ENCODE measurements at places on chromosomes 6 and 20.
A peak's percentile ranks its signal among the peaks of the same experiment; 100 is the strongest.

GRCh38 chr20:11008444-11009033, 334.7 kb upstream of the JAG1 start:
- no peak for DNase-seq

DNA sequence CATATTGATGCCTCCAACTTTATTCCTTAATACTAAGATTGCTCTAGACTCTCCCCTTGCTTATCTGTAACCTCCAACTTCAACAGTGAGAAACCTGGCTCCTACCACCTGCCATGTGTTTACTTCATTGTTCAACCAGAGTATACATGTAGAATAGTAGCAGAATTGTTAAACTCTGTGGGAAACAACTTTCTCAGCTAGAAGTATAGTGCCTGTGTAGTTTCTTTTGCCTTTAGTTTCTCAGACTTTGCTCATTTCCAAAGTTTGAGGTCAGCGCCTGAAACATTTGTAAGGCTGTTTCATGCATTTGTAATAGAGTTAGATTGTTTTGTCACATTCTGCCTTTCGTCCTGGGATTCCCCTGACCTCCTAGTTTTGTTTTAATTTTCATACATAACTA, 34.9 kb upstream of the HECA start:
- DNase-seq = no peak

GRCh38 chr6:143465546-143465945, 14.9 kb downstream of the PEX3 start:
- no peak for DNase-seq

GRCh38 chr6:34070315-34071135, 75.4 kb downstream of the GRM4 start:
- DNase-seq = no peak

DNA sequence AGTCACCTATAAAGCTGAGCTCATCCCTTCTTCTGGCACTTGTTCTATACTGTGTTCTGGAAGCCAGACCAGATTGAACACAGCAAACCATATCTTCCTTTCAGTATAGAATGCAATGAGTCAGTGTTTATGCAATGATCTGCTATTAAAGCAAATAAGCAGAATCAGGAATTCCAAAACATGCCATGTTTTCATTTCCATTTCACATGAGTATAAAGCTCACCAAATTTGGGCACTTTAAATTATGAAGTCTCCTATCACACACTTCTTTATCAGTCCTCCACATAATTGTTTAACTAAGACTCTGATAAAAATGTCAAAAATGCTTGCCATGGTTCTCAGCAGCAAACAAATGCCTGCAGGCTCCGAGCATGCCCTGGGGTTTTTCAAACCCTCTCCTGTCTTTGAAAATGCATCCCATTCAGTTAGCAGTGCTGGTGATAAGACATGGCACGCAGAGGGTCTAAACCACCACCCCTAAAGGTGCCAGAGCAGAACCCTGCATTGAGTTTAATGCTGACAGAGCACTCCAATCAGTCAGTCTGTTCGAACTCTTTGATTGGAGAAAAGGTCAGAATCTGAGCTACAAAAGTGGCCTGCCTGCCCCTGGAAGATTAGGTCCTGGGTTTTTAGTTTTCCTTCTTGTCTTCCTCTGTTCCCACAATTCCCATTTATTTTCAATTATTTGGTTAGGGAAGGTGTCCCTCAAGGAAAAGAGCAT, 234.1 kb downstream of the GMPR start:
- DNase-seq = no peak

- no peak for DNase-seq
These were observed 256.4 kb upstream of the MARCKS start for GRCh38 chr6:113600551-113601339.

GRCh38 chr6:155382338-155382685, 68.0 kb upstream of the TFB1M start:
- DNase-seq = no peak

DNA sequence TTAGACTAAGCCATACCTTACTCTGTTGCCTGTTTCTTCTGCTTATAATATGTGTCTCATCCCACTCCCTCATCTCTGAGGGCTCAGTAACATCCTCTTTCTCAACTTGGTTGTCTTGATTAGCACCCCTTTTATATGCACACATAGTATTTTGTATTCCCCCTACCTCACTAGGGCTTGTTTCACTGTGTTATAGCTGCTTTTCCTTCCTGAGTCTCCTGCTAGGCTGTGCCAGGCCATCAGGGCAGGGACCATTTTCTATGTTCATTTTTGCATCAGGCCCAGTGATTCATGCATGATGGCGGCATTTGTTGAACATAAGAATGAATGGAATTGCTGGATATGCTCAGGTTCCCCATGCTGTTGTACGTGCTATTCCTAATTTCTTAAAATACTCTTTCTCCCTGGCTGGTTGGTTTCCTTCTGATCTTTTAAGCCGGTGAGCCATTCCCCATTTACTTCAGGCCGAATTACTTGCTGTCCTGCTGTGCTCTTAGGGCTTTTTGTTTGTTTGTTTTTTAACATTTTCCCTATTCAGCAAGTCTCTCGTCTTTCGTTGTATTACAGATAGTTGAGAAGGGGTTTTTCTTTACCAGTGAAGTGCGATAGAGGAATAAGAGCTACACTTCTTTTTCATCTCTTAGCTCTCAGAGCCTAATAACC, 183.2 kb downstream of the CARMIL1 start:
- no peak for DNase-seq

DNA sequence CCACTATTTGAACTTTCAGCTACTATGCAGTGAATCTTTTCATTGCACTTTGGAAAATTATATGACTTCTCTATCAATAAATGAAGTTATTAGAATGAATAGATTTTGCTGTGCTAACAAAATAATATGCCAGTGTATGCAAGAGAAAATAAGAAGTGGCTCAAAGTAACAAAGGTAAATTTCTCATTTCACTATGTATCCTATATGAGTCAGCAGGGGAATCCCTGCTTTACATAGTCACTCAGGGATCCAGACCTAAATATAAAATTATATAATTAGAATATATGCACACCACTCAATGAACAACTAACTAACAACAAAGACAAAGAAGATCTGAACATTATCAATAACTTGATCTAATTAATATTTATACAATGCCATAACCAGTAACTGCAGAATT, 390.8 kb upstream of the IRAK1BP1 start:
- no peak for DNase-seq

DNA sequence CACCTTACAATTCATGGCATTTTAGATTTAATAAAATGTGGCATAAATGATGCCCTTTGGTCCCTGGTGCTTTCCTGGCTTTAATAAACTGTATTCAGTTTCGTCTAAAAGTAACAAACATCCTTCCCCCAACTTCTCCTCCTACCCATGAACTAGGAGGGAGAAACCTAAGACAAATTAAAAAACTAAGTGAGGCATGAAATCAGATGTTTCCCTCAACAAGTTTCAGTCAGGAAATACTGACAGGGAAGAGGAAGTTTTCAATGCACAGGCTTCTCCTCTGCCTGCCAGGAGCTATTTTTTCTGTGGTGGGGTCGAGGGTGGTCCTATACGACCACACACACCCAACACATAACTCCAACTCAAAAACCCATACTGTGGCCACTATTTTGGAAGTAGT, 10.0 kb downstream of the HBS1L start:
- no peak for DNase-seq

DNA sequence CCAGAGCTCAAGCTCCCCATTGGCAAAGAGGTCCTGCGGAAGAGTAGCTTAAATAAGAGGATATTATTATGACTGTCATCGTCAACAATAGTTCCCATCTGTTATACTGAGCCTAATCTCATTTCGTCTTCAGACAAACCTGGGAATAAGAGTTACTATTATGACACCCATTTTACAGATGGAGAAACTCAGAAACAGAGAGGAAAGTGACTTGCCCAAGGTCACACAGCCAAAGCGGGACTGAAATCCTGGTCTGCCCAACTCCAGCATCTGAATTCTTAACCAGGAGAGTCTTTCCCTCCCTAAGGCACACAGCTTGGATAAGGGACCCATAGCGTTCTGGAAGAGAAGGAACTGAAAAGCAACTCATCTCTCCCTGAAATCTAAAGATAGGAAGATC, 23.4 kb downstream of the PTGIS start:
- DNase-seq = no peak

GRCh38 chr6:168097621-168098430, 18.8 kb upstream of the FRMD1 start:
- peak; percentile 74 for DNase-seq

DNA sequence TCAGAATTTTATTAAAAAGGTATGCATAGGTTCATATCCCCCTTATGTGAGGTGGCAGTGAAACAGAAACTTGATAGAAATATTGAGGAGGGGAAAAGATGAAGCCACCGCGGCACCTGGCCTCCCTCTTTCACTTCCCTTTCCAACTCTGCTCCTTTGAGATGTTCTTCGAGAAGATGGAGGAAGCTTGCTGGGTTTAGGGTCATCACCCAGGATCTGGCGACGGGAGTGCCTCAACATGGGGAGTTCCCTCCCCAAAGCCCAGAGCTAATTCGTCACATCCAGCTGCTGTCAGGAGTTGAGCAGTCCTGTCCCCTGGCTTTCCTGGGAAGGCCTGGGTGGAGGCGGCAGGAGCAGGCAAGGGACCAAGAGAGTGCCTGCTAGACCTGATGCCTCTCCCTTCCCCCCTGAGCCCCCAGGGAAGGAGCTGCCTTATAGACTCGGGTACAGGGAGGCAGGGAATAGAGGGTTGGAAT, 29.1 kb downstream of the RREB1 start:
- DNase-seq = peak; percentile 66

GRCh38 chr6:145784683-145785082, 29.9 kb downstream of the FBXO30 start:
- DNase-seq = no peak

DNA sequence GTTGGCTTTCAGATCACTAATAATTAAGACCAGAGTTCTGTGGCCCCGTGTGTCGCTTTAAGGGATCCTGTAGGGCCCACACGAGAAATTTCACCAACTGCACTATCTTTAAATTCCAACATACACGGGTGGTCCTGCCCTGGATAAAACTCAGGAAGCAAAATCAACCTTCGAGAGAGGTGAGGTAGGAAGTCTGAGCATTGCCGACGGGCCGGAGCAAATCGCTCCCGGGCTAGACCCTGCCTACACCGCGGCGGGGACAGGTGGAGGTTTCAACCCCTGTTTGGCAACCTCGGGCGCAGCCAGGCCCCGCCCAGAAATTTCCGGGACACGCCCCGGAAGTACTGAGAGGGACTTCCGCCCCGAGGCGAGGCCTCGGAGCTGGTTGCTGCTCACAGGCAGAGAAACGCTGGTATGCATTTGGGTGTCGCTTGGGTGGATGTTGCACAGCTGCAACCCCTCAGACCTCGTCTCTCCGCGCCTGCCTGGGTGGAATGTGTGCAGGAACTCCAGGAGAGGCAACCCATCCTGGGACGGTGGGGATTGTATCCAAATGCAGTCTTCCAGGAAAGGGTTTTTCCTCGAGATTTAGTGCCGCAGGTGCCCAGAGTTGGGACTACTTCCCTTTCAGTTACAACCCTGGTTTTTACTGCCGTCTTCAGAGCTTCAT, 19.9 kb downstream of the ZKSCAN8 start:
- peak; percentile 82 for DNase-seq

DNA sequence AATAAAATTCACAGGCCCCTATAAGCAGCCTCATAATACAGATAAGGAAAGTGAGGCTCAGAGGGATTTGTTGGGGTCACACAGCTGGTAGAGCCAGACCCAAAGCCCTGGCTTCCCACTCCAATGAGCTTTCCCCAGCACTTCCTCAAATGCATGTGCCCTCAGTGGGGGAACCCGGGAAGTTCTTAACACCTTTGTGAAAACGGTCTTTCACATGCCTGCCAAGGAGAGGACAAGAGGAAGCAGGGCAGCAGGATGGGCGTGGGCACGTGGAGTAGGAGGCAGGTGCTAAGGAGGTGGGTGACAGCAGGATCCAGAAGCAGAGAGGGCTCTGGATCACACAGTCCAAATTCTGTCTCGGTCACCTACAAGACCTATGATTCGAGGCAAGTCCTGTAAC, 598 bp downstream of the PI16 start:
- DNase-seq = no peak

DNA sequence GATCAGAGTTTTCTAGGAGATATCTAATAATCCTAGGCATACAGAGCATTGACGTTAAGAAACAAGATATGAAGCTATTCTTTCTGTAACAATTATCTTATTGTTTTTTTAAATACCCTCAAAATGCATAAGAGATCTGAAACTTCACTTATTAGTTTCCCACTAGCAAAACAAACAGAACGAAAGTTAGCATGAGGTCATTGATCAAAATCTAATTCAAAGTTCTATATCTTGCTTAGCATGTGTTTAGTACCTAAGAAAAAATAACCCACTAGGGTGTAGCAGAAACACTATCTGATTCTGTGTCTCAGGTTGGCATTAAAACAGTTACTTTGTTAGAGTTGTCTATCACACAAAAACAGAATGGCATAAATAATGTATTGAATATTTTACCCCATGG, 1288.4 kb downstream of the EPHA7 start:
- no peak for DNase-seq

GRCh38 chr6:14075095-14075503, 42.5 kb upstream of the CD83 start:
- DNase-seq = no peak

- DNase-seq = peak; percentile 71
These were observed 6.0 kb downstream of the OPN5 start for GRCh38 chr6:47787620-47788497.

DNA sequence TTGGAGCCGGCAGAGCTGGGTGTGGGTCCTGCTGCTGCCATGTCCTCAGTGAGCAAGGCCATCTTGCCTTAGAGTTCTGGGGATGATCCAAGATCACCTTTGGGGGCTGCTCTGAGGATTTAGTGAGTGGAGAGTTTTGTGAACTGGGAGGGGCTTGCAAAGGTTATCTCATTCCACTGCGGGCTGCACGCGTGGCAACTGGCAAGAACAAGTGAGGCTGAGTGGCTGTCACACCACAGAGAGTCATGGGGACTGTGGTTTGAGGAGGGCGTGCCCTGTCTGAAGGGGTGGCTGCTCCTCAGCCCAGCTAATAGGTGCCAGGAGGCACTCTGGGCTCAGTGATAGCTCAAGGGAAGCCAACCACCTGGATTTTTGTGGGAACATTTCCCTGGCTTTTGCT, 37.6 kb downstream of the TTLL9 start:
- DNase-seq = no peak

DNA sequence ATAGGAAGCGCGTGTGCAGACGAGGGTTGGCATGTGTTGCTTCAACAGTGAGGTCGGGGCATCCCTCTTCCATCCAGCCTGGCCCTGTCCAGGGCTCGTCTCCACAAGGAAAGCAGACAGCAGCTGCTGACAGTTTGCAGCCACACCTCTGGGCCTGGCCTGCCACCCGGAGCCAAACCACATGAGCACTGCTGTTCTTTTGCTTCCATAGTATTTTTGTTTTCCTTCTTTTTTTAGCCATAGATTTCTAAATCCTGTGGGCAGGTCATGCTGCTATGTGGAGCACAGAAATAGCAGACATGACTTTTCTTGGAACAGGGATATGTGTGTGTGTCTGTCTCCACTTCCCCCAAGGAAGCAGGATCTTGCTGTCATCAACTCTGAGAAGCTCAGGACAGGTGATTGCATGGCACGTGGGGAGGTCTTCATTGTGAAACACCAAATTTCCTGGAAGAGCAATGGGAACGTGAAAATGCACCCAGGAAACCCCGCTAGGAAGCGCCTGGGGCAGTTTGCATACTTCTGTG, 167.4 kb downstream of the DTNBP1 start:
- no peak for DNase-seq

GRCh38 chr20:1317545-1318255, 11.2 kb downstream of the SDCBP2 start:
- DNase-seq = no peak

GRCh38 chr6:85675030-85675819, 32.5 kb upstream of the SYNCRIP start:
- no peak for DNase-seq

GRCh38 chr20:38609815-38610214, 8.2 kb downstream of the ARHGAP40 start:
- no peak for DNase-seq

- DNase-seq = no peak
These were observed 248.6 kb downstream of the KHDRBS2 start for GRCh38 chr6:62037445-62037844.
